Glutamatergic neuron (in vitro differentiated cells): ENCODE measurements at places on chromosomes 12 and 14. TPM values are rescaled to one million over a fixed set of nuclear protein-coding genes. Genes with fewer than 3 reads are reported as not detected.

ANO2 gene
- not detected for total RNA-seq

AGAP2 gene
- total RNA-seq, result 45.5 TPM

GALNT16 gene
- total RNA-seq, result 124 TPM

TPPP2 gene
- total RNA-seq, result not detected

PTPN6 gene
- 3.8 TPM for total RNA-seq

PRKD1 gene
- total RNA-seq, result 0.54 TPM

PTCSC3 gene
- total RNA-seq, result not detected

GRIN2B gene
- total RNA-seq, result 0.02 TPM

KRT6B gene
- not detected for total RNA-seq

RESF1 gene
- 38.3 TPM for total RNA-seq

C14orf132 gene
- 552 TPM for total RNA-seq

EDDM3A gene
- not detected for total RNA-seq

CAPZA3 gene
- not detected for total RNA-seq

KRT79 gene
- total RNA-seq, result not detected

MRPL51 gene
- 138 TPM for total RNA-seq

MYF5 gene
- not detected for total RNA-seq

KRT77 gene
- not detected for total RNA-seq

HOXC6 gene
- total RNA-seq, result 0.32 TPM

DIO2 gene
- 1.5 TPM for total RNA-seq

CYP27B1 gene
- 1.7 TPM for total RNA-seq

ZC2HC1C gene
- 3.2 TPM for total RNA-seq

FGF6 gene
- not detected for total RNA-seq
